Nephron progenitor cell (in vitro differentiated cells): ENCODE measurements at places on chromosomes 3 and 15.

DNA sequence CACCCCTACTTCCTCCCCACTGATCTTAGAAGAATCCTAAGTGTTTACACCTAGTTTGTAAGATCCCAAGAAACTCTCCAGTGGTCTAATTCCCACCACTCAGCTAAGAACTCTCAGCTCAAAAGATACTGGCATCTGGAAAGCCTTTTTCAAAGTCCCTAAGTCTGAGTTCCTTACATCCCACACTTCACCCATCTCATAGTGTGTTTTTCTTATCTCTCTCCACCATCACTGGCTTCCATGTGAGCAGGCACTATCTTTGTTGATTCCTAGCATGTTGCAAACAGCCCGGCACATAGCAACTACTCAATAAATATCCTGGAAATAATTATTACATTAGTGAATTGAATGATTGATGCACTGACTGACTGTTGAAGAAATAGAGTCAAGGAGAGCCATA, 173.7 kb downstream of the FHIT start:
- H3K27ac ChIP-seq = no peak overlapping the region
- H3K4me3 ChIP-seq = no peak overlapping the region
- H3K27me3 ChIP-seq = no peaks in the 10 kb centered on the region
- H3K4me1 ChIP-seq = peaks cover 46% of the 10 kb centered on the region

GRCh38 chr3:111821891-111822290, 37.2 kb upstream of the PHLDB2 start:
- no peak overlapping the region for H3K27ac ChIP-seq
- DNase-seq = no peak
- H3K27me3 ChIP-seq = peaks cover 2% of the 10 kb centered on the region

DNA sequence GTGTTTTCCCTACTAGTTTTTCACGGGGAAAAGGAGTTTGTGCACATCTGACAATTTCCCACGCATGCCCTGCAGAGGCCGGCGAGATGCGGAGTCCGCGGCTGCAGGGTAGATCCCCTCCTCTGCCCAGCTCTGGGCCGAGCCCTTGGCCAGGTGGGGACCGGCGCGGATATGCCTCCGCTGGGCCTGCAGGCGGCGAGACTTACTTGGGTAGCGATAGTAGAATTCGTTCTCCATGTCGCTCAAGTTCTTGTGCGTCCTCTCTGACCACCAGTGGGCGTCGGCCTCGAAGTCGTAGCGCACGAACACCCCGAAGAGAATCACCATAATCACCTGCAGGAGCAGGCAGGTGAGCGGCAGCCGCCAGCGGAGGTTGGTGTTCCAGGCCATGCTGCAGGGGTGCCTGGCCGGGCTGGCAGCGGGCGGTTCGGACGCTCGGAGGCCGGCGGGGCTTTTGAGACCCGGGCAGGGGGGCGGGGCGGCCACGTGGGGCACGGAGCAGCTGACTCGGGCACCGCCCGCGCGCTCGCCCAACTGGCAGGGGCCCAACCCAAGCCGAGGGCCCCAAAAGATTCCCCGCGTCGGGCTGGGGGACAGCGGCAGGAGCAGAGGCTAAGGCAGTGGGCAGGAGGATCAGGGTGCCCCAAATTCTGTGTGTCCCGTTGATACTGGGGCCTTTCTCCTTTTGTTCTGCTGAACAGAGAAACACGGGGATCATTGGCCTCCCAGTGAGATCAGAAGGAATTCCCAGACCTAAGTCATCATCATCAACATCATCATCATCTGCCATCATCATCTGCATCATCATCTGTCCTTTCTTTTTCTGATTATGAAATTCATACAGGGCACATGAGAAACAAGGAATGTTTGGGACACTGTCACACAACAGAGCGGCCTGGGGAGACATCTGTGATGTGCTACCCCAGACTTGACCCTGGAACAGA, at the start of gene RHCG:
TSS of gene RHCG (minus strand) at position 429 of the 944 bp plus-strand sequence. CDS start at position 390, 39 bp downstream.
- peak within 1 kb of the TSS; percentile 76 for H3K4me3 ChIP-seq
- H3K36me3 ChIP-seq = no peaks in the 10 kb centered on the region
- DNase-seq = peak; percentile 60
- no peaks in the 10 kb centered on the region for H3K4me1 ChIP-seq

DNA sequence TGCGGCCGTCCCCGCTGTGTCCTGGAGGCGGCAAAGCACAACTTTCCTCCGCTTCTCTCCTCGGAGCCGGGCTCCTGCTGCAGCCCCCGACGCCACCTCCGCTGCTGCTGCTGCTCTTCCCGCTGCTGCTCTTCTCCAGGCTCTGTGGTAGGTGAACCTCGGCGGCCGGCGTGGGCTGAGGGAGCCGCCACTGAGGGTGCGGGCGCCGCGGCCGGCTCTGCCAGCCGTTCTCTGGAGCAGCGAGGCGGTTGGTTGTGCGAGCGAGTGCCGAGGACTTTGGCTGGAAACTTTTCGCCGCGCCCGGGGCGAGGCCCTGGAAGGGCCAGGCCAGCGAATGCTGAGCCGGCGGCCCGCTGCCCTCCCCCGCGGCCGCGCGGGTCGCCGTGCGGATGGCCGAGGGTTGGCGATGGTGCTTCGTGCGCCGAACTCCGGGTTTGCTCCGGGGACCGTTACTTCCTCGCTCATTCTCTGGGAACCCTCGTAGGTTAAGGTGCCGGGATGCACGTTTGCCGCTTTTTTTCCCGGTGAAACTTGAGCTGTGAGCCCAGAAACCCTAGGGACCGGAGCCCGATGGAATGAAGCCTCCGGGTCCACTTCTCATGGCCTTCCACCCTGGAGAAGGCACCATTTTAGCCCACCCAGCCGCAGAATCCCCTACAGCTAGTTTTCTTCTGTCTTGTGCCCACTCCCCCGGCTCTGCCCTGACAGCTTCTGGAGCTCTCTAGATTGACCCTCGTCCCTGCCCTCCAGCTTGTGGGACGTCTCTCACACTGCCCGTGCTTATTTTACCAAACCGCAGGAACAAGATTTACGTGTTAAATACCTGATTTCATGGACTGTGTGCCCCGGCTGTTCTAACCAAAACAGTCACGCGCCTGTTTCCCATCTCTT, 660 bp downstream of the NECTIN3 start:
- H3K27ac ChIP-seq = peak overlapping the region; percentile 97
- peaks cover 45% of the 10 kb centered on the region for H3K4me1 ChIP-seq
- peaks cover 3% of the 10 kb centered on the region for H3K27me3 ChIP-seq
- H3K4me3 ChIP-seq = peak overlapping the region; percentile 99
- peak; percentile 56 for DNase-seq
- no peaks in the 10 kb centered on the region for H3K36me3 ChIP-seq

GRCh38 chr15:80031841-80032240, 27.6 kb upstream of the ZFAND6 start:
- no peak for DNase-seq
- peaks cover 19% of the 10 kb centered on the region for H3K27me3 ChIP-seq
- peaks cover 34% of the 10 kb centered on the region for H3K4me1 ChIP-seq
- H3K36me3 ChIP-seq = no peaks in the 10 kb centered on the region

DNA sequence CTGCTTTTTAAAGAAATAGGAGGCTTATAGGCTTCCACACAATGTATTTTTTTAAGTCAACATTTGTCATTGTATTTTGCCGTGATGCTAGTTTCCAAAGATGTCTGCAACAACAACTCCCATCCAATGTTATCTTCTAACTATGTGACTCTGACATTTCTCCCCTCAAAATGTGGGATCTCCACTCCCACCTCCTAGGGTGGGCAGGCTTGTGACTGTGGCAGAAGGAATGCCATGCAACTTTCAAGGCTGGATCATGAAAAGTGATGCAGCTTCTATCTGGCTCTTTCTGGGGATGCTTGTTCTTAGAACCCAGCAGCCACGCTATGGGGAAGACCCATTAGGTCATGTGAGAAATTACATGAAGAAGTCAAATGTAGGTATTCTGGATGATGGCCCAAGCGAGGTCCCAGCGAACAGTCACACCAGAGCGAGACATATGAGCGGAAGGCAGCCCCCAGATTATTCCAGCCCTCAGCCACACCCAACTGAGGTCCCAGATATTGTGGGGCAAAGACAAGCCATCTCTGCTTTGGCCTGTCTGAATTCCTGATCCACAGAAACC, 124.3 kb downstream of the BDH1 start:
- no peak overlapping the region for H3K27ac ChIP-seq
- H3K4me1 ChIP-seq = peaks cover 89% of the 10 kb centered on the region
- peaks cover 18% of the 10 kb centered on the region for H3K27me3 ChIP-seq

DNA sequence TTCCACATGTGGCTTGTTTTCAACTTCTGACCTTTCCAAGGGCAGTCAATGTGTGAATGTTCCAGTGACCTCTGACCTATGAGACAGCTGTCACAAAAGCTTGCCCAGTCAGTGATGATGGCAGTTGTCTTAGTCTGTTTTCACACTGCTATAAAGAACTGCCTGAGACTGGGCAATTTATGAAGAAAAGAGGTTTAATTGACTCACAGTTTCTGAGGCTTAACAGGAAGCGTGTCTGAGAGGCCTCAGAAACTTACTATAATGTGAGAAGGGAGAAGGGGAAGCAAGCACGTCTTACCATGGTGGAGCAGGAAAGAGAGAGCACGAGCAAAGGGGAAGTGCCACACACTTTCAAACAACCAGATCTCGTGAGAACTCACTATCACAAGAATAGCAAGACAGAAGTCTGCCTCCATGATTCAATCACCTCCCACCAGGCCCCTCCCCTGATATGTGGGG, 95.6 kb downstream of the ECT2 start:
- H3K27me3 ChIP-seq = no peaks in the 10 kb centered on the region
- DNase-seq = no peak
- no peak overlapping the region for H3K4me3 ChIP-seq
- peaks cover 20% of the 10 kb centered on the region for H3K4me1 ChIP-seq

DNA sequence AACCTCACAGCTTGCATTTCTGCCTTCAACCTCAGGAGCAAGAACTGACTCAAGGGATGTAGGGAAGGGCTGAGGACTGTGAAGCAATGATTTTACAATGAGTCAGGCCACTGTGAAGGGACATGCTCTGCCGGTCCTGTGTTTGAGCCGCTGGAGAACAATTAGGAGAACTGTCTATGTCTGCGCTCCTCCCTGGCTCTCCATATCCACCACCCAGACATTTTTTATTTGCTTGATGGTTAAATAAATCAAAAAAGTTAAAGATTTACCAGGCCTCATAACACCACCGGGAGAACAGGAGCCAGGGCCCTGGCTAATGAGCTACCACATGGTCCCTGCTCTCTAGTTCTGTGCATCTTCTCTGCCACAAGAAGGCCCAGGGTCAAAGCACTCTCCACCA, 29.6 kb downstream of the SEC61A1 start:
- H3K27me3 ChIP-seq = peaks cover 8% of the 10 kb centered on the region
- DNase-seq = no peak
- H3K4me1 ChIP-seq = peaks cover 22% of the 10 kb centered on the region
- no peak overlapping the region for H3K27ac ChIP-seq

- H3K36me3 ChIP-seq = peaks cover 5% of the 10 kb centered on the region
- H3K4me3 ChIP-seq = no peak overlapping the region
- H3K4me1 ChIP-seq = no peaks in the 10 kb centered on the region
- no peaks in the 10 kb centered on the region for H3K27me3 ChIP-seq
Measured at GRCh38 chr3:45906681-45907407, 20.5 kb downstream of the CCR9 start.

GRCh38 chr3:42688016-42688415, 2.7 kb downstream of the KLHL40 start:
- H3K4me1 ChIP-seq = no peaks in the 10 kb centered on the region
- peaks cover 25% of the 10 kb centered on the region for H3K27me3 ChIP-seq
- H3K27ac ChIP-seq = no peak overlapping the region
- no peaks in the 10 kb centered on the region for H3K36me3 ChIP-seq
- no peak overlapping the region for H3K4me3 ChIP-seq

GRCh38 chr15:41996376-41996775, 24.0 kb upstream of the EHD4 start:
- DNase-seq = no peak
- peak overlapping the region; percentile 25 for H3K27ac ChIP-seq

- peaks cover 21% of the 10 kb centered on the region for H3K36me3 ChIP-seq
- peak overlapping the region; percentile 7 for H3K27ac ChIP-seq
- no peak overlapping the region for H3K4me3 ChIP-seq
- no peak for DNase-seq
- peaks cover 17% of the 10 kb centered on the region for H3K4me1 ChIP-seq
Measured at GRCh38 chr15:42456971-42457370, 34.0 kb downstream of the ZNF106 start.

DNA sequence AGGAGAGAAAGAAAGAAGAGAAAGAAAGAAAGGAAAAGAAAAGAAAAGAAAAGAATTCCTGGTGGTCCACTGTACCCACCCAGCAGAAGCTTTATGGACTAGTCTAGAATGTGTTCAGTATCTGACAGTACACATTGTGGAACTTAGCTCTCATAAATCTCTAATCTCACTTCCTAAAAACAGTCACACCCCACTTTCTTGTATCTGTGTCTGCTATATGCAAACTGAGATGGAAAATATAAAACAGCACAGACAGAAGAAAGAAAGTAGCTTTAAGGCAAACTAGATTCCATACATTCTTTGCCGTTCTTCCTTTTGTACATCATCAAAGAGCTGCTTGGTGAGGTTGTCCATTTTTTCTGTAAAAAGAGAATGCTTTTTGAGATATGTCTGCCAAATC, 41.1 kb upstream of the GNB5 start:
- no peaks in the 10 kb centered on the region for H3K36me3 ChIP-seq
- H3K27ac ChIP-seq = no peak overlapping the region
- H3K4me1 ChIP-seq = no peaks in the 10 kb centered on the region
- peaks cover 3% of the 10 kb centered on the region for H3K27me3 ChIP-seq
- H3K4me3 ChIP-seq = no peak overlapping the region
- DNase-seq = no peak

- H3K4me3 ChIP-seq = no peak overlapping the region
- H3K27me3 ChIP-seq = no peaks in the 10 kb centered on the region
- no peak for DNase-seq
- peaks cover 5% of the 10 kb centered on the region for H3K36me3 ChIP-seq
- peaks cover 6% of the 10 kb centered on the region for H3K4me1 ChIP-seq
Measured at GRCh38 chr3:170002231-170002630, 35.6 kb upstream of the GPR160 start.

- peaks cover 6% of the 10 kb centered on the region for H3K27me3 ChIP-seq
- no peak overlapping the region for H3K4me3 ChIP-seq
- peak overlapping the region; percentile 94 for H3K27ac ChIP-seq
- DNase-seq = no peak
- no peaks in the 10 kb centered on the region for H3K36me3 ChIP-seq
Measured at GRCh38 chr15:31338318-31338878, 11.8 kb downstream of the KLF13 start.

DNA sequence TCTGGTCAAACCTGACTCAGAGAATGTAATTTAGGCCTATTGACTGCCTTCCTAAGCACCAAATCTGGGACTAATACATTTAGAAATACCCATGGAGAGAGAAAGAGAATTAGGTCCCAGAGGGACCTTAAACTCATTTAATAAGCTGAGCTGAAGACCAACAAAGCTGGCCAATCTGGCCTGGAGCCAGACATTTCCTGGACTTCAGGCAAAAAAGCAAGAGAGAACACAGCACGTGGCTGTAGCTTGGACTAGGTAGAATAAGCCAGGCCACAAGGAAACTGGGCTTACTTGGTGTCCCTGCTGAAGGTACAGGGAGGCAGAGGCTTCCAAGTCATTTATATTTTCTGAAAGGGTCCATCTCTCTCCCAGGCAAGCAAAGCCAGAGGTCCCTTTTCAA, 88.1 kb downstream of the RTP4 start:
- DNase-seq = no peak
- peaks cover 4% of the 10 kb centered on the region for H3K27me3 ChIP-seq
- H3K4me3 ChIP-seq = no peak overlapping the region
- H3K27ac ChIP-seq = no peak overlapping the region
- H3K4me1 ChIP-seq = no peaks in the 10 kb centered on the region
